ENCODE measurements at places on chromosomes 2 and 18.

DNA sequence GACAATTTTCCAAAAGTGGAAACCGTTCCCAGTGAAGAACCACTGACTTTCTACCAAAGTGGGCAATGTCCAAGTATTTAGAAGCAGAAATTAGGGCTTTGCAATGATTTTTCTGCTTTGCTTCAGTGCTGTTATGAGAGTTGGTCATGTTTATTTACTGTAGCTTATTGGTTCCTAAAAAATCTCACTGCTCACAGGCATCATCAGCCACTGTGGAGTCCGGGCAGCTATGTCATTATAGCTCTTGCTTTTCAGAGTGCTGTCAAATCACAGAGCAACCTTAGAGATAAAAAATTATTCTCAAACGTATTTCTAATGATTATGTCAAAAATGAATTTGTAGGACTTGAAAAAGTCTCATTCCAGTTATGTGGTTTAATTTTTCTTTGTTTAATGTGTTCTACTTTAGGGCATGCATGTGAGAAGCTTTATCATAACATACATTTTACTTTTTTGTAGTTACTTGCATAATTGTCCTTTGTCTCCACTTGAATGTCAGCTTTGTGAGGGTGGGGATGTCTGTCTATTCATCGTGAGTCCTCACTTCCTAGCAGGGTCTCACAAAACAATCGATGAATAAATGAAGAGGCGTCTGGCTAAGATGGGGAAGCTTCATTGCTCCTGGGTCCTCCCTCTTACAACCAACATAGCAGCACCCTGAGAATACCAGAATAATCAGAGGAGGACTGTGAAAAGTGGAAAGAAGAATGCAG is 117.6 kb downstream of the TPGS2 start:
- no peak for DNase-seq

DNA sequence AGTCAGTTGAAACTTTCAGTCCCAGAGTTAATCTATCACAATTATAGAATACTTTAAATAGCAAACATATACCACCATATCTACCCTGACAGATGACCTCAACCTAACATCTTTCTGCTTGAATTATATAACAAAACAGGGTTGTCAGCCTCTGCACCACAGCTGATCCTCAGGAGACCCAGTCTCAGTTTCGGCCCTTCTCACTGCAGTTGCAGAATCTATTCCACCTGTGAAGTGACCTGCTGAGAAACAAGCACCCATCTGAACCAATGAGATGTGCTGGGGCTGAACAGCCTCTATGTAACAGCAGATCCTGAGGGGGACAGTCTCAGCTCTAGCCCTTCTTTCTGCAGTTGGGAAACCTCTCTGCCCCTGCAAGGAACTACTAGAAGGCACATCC is 567.6 kb downstream of the KCNJ3 start:
- DNase-seq, result no peak

DNA sequence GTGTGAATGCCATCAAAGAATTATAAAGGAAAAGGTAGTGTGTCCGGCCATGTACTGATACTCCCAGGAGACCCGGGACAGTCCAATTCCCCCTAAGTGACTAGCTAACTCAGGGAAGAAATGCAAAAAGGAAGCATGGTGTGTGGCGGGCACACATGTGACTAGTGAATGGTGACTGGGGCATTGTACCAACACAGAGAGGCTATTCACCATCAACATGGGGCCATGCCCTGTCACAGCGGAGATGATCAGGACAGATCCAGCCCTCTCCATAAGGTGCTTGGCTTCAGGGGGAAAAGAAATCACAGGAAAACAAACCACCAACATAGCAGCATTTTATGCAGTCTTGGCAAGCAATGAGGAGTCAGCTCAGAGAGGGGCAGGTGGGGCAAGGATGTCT is 34.3 kb downstream of the FAM168B start:
- DNase-seq, result no peak

DNA sequence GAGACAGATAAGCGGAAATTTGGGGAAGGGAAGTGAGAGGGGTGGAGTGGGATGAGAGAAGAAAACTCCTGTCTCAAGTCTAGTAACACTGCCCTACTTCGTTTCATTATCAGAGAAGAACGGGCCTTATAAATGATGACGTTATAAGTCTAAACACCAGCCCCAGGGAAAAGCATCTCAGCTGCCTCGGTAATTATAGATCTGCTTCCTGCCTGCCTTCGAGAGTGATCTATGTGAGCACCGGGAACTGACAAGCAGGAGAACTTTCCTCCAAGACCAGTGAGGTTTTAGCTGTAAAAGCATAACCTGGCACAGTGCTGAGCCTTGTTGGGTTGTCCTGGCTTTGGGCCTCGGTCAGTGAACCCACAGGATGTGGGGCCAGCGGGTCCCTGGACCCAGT is 227.9 kb upstream of the SIX2 start:
- DNase-seq, result no peak

GRCh38 chr2:224011837-224012236 is 27.2 kb downstream of the SERPINE2 start:
- no peak for DNase-seq

GRCh38 chr2:139720056-139720455 is 939.9 kb upstream of the NXPH2 start:
- DNase-seq, result no peak

DNA sequence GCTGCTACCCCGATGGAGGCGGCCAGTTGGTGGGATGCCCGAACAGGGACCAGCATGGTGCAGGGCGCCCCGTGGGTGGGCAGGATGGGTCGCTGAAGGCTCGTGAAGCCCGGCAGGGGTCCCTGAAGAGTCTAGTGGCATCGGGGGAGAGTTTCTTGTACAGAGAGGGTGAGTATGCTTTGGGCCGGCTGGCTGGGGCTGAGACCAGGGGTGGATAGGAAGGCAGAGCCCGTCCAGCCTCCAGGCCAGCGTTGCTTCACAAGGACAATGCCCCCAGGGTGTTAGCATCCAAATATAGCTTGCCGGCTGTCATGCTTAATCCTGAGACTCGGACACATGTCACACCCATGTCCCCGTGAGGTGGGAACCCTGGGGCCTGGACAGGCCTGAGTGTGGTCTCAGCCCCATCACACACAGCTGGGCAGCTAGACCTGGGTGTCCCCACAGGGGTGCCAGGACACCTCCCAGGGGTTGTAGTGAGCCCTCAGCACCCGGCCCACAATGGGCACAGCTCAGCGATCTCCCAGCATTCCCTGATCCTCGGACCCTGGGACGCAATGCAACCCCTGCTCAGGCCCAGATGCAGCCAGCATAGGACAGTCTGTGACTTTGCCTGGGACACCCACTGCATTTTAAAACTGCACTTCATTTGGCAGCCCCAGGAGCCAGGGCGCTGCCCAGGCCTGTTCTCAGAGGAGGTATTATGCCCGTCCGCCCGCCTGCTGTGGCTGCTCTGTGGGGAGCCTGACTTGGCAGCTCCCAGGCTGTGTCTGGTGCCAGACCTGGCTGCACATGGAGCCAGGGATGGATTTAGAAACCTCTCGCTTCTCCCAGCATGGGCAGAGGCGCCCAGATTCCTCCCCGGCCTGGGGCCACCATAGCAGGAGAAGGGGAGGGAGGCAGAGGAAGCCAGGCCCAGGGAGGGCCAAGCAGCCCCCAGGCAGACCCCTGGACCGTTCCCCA is 36.4 kb downstream of the RAMP1 start:
- peak; percentile 57 for DNase-seq

DNA sequence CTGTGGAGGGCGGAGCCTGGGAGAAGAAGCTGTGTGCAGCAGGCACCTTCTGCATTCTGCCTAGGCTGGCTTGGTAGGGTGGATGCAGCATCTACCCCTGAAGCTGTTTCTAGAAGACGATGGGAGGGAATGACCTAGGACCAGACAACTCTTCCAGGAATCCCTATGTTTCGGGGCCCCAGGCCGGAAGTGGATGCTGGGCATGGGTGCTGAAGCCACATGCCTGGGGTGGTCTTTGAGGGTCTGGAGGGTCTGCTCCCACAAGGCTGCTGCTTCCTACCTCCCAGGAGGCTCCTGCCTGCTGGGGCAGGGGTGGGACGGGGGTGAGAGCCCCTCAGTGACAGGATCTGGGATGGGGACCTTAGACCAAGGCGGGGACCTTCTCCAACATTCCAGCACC is 61.0 kb downstream of the CIB4 start:
- DNase-seq, result no peak

DNA sequence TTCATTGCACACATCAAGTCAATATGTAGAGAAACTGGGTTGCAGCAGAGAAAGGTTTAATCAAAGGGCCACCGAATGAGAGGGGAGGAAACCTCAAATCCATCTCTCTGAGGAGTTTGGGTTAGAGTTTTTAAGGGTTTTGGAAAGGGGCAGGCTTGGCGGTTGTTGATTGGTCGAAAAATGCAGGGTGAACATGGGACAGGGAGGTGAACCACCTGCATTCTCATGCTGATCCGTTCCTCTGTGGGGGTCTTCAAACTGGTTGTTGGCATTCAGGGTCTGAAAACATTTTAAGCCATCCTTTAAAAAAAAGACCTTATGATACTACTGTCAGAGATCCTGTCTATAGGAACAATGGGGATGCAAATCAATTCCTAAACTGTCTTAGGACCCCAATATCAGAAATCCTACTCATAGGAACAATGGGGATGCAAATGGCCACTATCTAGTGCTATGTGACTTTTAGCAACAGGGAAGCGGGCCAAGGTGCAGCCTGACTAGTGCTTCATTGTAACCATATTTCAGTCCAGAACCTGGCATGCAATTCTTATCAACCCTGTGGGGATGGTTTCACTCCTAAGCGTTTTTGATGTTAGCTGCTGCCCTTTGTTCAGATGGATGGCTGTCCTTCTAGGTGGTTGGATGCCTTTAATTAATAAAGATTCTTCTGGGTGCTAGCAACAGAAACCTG is 120.1 kb upstream of the MGAT5 start:
- DNase-seq, result no peak

DNA sequence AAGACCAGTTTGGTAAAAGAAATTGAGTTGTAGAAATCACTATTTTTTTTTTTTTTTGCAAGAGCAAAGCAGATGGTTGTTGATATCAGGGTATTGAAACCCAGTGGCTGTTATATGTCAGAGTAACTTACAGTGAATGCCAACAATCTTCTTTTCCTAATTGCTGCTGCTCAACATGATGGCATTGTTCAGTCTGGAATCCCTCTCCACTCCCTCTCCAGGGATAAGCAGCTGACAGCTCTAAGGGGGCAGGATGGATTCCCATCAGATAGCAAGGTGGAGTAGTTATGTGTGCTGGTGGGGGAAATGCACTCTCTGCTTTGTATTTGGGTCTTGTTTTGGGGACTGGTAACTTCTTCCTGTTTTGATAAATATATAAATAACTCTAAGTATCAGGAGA is 200.0 kb downstream of the PIK3C3 start:
- DNase-seq, result no peak

- no peak for DNase-seq
Measured at GRCh38 chr2:175463169-175463568, 281.7 kb upstream of the ATP5MC3 start.

- no peak for DNase-seq
Measured at GRCh38 chr2:177629357-177630024, 236.9 kb downstream of the AGPS start.

GRCh38 chr2:232286001-232286868 is 92.3 kb upstream of the ALPP start:
- no peak for DNase-seq

DNA sequence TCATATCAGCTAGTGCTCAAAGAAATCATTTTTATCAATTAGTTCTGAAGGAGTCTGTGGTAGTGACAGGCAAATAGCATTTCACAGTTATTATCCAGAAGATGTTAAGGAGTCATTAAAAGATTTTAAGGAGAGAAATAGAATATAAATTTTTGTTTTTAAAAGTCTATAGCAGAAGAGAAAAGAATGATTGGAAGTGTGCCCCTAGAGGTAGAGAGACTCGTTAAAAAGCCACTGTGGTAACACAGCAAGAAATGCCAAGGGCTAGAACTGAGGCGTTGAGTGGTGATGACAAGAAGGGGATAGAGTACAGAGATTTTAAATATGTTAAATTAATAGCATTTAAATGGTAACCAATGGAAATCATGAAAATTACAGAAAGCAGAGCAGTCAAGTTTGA is 78.3 kb downstream of the VWC2L start:
- no peak for DNase-seq

DNA sequence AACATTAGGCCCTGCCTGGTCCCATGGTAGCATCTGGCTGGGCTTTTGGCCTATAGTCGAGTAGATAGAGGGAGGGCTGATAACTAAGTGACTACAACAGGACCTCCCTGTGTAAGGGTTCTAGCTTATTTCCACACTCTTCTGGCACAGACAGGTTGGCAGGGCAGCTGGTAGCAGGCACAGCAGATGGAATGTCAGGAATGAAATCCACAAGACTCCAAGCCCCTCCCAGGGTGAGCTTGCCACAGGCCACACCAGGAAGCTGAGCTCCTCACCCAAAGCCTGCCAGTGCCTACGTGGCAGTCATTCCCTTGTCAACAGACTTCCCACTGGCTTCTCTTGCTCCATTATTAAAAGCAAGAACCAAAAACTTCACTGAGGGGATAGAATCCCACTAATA is 20.7 kb upstream of the C1QL2 start:
- no peak for DNase-seq

DNA sequence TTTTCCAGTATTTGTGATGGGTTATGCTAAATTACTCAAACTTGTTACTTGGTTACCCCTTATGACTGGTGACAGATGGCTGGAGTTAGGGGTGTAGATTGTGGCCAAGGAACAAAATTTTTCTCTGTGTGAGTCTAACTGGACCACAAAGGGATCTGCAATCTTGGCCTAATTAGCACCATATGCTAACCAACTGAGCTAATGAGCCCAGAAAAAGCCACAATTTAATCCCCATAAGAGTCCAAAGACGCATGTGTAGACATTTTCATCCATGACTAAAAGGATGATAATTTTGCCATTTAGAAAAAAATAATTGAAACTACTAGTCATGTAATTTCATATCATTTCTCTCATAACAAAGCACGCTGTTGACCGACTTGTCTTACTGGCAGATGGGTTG is 151.2 kb downstream of the ABCA12 start:
- DNase-seq, result no peak

GRCh38 chr2:127187081-127187775 is 32.9 kb downstream of the CYP27C1 start:
- DNase-seq, result no peak

- DNase-seq, result no peak
Measured at GRCh38 chr2:203585516-203585915, 50.4 kb upstream of the RAPH1 start.

DNA sequence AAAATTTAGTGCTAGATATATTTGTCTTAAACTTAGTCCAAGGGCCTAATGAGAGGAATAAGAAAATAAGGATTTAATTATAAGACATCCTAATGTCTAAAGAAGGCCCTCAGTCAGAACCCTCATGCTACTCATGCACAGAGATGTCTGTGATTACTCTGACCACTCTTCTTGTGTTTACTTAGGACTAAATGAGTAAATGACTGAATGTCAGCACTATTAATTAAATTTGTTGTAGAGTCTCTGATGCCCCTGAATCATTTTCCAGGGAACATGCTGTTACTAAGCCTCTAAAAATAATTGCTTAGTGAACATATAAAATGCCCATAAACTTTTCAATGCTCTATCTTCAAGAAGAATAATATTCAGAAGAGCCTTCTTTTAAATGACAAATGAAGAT is 32.4 kb downstream of the GULP1 start:
- DNase-seq, result no peak

DNA sequence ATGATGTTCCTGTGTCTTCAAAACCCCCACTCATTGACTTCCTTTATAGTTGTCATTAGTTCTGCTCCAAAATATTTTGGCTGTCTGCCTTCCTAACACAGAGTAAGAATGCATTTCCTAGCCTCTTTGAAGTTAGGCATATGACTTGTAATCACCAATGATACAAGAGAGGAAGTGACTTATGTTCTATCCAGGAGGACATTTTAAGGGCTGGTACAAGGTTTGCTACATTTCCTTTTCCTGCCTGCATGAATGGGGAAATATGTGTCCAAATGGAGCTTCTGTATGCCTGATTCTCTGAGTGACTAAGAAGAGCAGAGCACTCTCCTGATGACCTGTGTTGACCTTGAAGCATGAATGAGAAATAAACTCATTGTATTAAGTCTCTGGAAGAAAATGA is 115.1 kb downstream of the PLCL1 start:
- no peak for DNase-seq

Measured in anterior cingulate cortex (tissue), 58 donors.